ENCODE measurements at places on chromosomes 6 and 20.
A peak's percentile ranks its signal among the peaks of the same experiment; 100 is the strongest.

DNA sequence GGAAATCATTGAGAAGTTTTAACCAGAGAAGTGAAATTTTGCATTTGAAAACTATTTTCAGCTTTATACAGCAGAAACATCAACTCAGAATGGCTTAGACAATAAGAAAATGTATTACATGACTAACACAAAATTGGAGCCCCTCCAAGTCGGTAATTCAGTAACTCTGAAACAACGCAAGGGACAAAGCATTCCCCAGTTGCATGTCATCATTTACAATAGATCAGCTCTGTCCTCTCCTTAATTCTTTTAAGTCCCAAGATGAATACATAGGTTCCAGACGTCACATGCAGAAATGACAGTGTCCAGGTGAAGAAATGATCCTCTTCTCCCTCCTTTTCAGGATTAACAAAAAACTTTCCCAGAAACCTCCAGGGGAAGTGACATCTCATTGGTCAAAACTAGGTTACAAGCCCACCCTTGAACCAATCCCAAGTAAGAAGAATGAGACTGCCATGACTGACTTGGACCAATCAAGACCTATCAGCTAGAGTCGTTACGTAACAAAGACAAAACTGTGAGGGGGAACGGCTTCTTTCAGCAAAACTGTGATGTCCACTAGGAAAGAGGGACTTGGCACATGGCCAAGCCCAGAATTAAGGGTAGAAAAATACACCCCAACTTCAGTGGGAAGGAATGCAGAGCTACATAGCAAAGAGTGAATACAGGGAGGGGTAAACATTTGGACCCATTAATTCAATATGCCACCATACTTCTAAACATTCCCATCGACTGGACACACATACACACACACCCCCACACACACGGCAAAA, 149.8 kb upstream of the PRND start:
- no peak for DNase-seq

- no peak for DNase-seq
These were observed 86.3 kb downstream of the SOX4 start for GRCh38 chr6:21679761-21680265.

DNA sequence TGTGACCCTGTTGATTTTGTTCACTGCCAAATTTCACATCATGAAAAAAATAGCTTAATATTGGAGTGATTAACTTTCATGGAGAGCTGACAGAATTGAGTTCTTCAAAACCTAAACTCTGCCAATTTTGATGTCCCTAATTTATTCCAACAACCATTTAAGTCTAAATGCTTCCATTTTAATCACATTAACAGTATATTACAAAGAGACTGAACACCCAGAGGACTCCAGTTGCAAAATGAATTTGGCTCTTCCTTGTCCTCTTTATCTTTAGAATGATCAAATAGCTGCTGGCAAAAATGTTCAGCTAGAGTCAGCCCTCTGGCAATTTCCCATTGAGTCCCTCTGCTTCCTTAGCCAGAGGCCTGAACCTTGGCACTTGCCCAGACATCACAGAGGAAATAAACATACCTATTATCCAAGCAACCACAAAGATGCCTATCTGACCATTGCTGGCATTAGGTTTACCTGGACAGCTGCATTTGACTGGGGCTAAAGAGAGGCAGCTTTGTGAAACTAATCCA, 299.0 kb upstream of the STXBP5 start:
- DNase-seq: no peak

- DNase-seq: no peak
These were observed 217.5 kb downstream of the TENT5A start for GRCh38 chr6:81534934-81535465.

GRCh38 chr6:34249469-34250261, 859 bp upstream of the SMIM29 start:
- no peak for DNase-seq

GRCh38 chr6:108616973-108617372, 56.3 kb downstream of the FOXO3 start:
- DNase-seq: peak; percentile 45

- no peak for DNase-seq
These were observed 11.0 kb downstream of the TRIM10 start for GRCh38 chr6:30149858-30150550.

GRCh38 chr6:129672341-129672682, 37.7 kb downstream of the ARHGAP18 start:
- DNase-seq: no peak

GRCh38 chr6:28330041-28330440, 5.9 kb downstream of the ZSCAN31 start:
- no peak for DNase-seq

DNA sequence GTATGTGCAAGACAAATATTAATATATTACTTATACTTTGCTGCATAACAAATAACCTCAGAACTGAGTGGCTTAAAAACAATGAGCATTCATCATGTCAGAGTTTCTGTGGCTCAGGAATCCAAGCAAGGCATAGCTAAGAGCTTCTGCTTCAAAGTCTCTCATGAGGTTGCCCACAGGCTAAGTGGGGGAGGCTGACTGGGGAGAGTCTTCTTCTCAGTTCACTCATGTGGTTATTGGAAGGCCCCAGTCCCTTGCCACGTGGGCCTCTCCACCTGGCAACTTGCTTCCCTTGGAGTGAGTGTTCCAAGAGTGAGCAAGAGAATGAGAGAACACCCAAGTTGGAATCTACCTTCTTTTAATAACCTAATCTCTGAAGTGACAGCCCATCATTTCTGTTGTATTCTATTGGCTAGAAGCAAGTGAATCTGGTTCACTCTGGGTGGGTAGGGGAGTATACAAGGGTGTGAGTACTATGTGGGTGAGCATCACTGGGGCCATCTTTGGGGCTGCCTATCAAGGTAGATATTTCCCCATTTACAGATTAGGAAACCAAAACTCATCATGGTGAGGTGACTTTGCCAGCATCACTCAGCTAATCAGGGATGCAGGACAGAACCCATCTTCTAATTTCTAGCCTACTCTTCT, 36.0 kb downstream of the DNAH8 start:
- DNase-seq: no peak

- no peak for DNase-seq
These were observed 61.2 kb upstream of the RNF217 start for GRCh38 chr6:124901084-124901483.

GRCh38 chr6:2542858-2543218, 207.9 kb downstream of the MYLK4 start:
- DNase-seq: peak; percentile 94

GRCh38 chr20:62929051-62929538, 2.8 kb upstream of the DIDO1 start:
- DNase-seq: peak; percentile 67

DNA sequence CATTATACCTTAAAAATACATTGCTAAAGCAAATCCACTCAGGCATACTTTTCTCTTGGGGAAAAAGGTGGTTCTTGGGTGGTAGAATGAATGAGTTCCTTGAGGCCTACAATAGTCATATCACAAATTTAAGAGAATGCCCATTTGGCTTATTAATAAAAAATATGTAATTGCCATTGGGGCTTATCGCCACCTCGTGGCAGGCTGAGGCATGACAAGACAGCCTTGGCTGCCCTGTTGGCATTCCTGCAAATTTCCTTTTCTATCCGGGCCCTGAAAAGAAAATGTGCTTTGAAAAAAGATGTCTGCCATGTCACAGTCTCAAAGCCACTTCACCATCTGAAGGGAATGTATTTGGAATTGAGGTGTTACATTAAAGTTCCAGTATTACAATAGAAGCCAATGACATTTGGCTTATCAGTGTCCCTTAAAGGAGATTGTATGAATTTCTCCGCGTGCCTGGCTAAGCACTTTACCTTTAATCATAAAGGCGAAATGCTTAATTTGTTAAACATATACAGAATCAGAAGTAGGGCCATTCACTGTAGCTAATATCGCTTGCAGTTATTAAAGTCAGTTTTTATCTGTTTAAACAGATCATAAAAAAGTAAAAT, 188.3 kb upstream of the ZFP64 start:
- DNase-seq: peak; percentile 1

DNA sequence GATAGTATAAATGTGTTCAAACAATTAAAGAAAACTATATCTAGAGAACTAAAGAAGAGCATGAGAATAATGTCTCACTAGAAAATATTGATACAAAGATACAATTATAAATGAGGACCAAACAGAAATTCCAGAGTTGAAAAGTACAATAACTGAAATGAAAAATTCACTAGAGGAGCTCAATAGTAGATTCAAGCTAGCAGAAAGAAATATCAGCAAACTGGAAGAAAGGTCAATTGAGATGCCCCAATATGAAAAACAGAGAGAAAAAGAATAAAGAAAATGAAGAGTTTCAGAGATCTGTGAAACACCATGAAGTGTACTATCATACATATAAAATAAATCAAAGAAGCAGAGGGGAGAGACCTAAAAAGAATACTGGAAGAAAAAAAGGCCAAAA, 18.0 kb upstream of the BRPF3 start:
- no peak for DNase-seq

- no peak for DNase-seq
These were observed 13.6 kb downstream of the ZNF337 start for GRCh38 chr20:25683050-25683449.

DNA sequence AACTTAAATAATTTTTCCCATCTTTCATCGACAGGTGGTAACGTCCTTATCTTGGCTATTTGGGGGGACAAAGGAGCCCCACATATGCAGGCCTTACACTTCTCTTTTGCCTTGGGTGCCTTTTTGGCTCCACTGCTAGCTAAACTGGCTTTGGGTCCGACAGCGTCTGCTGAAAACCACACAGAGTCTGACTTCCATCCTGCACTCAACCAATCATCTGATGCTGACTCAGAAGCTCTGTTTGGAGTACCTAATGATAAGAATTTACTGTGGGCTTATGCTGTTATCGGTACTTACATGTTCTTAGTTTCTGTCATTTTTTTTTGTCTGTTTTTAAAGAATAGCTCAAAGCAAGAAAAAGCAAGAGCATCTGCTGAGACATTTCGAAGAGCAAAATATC, 178.5 kb downstream of the SLC16A10 start:
- no peak for DNase-seq

DNA sequence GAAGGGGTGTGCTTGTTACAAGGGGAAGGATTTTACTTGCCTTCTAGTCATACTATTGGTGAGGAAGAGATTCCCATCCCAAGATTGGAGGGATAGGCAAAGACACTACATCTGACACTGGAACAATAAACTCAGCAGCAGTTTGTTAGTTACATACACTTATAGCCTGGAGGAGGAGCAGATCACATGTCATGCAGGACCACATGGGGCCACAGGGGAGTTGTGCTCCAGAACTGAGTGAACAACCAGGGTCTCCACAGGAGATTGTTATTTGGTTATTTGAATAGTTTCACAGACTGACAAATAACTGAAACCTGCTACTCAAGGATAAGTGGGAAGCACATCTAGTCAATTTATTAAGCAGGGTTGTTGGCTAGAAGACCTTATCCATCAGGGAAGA, 559.4 kb upstream of the MANEA start:
- DNase-seq: no peak

- DNase-seq: peak; percentile 70
These were observed 181.6 kb downstream of the JARID2 start for GRCh38 chr6:15427331-15428070.

DNA sequence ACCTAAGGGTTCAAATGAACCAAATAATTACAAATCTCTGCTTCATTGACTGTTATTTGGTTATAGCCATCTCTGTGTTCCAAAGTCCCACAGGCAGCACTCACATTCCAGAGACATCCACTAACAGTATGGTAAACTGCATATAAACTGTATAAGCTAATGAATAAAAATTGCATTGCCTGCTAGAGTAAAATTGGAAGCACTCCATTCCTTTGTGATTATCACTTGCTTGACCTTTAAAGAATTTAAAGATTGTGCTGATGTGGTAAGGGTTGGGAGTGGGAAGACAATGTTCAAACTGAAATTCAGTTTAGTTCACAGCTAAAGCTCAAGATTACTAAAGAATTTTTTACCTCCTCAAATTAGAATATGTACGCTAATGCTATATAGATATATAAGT, 31.0 kb upstream of the OSTM1 start:
- no peak for DNase-seq

DNA sequence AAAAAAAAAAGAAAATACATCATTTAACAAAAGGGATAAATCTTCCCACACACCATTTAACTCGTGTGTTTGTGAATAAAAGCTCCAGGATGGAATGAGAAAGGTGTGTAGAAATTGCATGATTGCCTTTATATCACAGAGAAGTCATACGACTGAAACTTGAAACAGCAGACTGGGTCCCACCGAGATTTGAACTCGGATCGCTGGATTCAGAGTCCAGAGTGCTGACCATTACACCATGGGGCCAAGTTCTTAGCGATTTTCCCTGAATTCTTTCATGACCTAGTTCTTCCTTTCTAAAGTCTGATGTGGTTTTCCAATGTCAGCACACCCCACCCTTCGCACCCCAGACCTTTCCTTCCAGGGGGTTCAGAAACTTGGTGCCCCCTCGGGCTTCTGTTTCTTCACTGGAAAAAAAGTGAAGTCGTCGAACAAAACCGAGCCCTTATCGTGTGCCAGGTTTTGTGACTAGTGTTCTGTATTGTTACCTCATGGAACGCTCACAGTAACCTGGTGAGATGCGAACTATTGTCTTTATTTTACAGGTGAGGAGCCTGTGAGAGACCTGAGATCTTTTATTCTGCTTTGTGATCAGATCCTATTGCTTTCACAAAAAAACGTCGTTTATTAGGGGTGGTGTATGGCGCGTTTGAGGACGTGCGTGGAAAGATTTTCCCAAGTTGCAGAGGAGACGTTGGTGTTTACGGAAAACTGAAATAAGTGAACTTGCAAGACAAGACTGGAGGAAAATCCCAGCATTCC, 120.8 kb downstream of the OR2B2 start:
- DNase-seq: no peak

DNA sequence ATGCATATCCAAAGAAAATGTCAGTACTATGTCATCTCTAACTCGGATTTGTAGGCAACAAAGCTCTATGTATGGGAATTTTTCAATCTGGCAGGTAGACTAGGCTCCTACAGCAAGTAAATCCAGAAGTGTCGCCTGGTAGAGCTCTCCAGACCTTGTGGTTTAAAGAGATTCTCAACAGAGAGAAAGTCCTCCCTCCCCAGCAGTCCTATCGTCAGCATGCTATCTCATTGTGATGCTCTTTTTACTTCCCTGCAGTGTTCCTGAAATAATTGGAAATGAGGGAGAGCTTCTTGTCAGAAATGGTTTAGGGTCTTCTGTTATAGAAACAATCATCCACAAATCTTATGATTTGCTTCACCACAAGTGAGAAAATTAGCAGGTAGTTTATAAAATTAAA, 395.4 kb downstream of the FRK start:
- DNase-seq: no peak

DNA sequence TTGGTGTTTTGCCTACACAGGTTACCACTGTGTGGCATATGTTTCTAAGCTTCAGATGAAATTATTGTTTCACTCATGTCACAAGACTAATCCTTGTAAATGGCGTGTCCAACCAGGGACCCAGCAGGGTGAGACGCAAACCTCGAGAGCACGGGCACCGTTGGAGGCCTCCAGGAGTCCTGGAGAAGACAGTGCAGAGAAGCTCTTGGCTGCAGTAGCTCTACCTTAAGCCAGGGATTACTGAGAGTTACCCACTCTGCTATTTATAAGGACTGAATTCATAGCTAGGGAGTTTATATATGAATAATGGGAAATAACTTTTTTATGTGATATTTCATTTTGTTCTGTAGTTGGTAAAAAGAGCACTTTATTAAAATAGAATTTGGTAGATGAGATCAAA, 137.4 kb downstream of the SLC24A3 start:
- no peak for DNase-seq
